Kidney (tissue), 22 donors: ENCODE measurements at places on chromosomes 4 and X. TPM values are rescaled to one million over a fixed set of nuclear protein-coding genes. Genes with fewer than 3 reads are reported as not detected.

The NPY1R gene
- 32.9 TPM for total RNA-seq

- DNase-seq = no peak
- H3K27me3 ChIP-seq = no peaks in the 10 kb centered on the region
- no peak overlapping the region for H3K4me3 ChIP-seq
Observed at GRCh38 chrX:22445880-22446279, 173.2 kb downstream of the CBLL2 start.

The TSPAN7 gene
- 44.9 TPM for total RNA-seq

GRCh38 chr4:7511525-7511924 is 76.8 kb upstream of the PSAPL1 start:
- H3K27ac ChIP-seq = no peak overlapping the region
- no peaks in the 10 kb centered on the region for H3K4me1 ChIP-seq
- no peak overlapping the region for H3K4me3 ChIP-seq
- no peaks in the 10 kb centered on the region for H3K36me3 ChIP-seq
- DNase-seq = no peak

DNA sequence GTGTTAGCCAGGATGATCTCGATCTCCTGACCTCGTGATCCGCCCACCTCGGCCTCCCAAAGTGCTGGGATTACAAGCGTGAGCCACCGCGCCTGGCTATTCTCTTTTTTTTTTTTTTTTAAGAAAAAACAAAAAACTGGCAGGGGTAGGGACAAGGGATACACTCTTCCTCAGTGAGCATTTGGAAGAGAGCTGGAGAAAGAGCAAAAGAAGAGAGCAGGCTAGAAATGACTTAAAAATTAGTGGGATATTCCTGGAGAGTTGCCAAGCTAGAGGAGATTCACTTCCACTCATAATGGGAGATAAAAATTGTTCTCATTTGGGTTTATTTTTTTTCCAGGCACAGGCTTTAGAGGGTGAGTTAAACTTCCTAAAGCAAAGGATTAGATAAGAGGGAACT is 140.0 kb upstream of the SCML1 start:
- no peak for DNase-seq
- no peak overlapping the region for H3K4me3 ChIP-seq
- H3K27me3 ChIP-seq = peaks cover 6% of the 10 kb centered on the region
- peak overlapping the region; percentile 73 for H3K27ac ChIP-seq

DNA sequence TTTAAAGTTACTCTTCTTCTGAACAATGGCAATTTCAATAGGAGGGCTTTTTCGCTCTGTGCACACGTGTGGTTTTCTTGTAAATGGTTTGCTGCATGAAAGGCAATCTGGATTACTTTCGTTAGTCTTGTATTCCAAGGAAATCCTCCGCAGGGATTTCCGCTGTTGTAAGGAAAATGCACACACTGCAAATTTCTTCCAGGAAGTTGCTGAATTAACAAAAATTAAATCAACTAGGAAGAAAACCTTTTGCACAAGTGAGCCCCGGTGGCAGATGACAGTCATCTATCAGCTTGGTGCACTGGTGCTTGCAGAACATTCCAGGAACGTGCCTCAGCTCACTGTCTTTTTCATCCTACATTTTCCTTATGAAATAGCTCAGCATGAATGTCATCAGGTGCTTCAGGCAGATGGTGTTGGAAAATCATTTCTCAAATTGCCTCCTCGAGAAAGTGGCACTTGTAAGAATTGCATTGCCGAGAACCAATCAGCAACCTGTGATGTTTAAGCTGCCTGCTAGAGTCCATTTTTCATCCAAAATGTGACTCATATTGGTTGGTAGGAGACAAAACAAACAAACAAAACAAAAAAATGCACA is 272.4 kb upstream of the VCX start:
- H3K27me3 ChIP-seq = no peaks in the 10 kb centered on the region
- no peaks in the 10 kb centered on the region for H3K36me3 ChIP-seq
- no peak for DNase-seq
- no peak overlapping the region for H3K4me3 ChIP-seq
- H3K4me1 ChIP-seq = no peaks in the 10 kb centered on the region

DNA sequence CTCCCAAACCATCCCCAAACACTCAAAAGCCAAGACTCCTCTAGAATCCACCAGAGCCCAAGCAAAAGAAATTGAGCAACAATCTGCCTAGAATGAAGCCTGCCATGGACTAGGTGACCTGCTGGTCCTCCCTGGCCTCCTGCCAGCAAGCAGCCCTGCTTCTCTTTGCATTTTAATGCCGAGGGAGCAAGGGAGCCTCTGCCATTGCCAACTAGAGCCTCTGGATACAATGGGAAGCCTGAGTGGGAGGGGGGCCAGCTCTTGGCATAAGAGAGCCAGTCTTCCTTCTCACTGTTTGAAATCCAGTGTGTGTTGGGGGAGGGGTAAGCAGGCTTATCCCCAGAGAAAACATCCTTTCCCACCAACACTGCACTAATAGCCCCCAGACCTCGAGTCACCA is 1.5 kb upstream of the GDPD2 start:
- no peaks in the 10 kb centered on the region for H3K36me3 ChIP-seq
- DNase-seq = no peak
- no peaks in the 10 kb centered on the region for H3K4me1 ChIP-seq
- no peak overlapping the region for H3K4me3 ChIP-seq
- no peak overlapping the region for H3K27ac ChIP-seq
- H3K27me3 ChIP-seq = peaks cover 2% of the 10 kb centered on the region

- no peak for DNase-seq
- no peak overlapping the region for H3K4me3 ChIP-seq
- H3K4me1 ChIP-seq = no peaks in the 10 kb centered on the region
- no peaks in the 10 kb centered on the region for H3K27me3 ChIP-seq
- no peak overlapping the region for H3K27ac ChIP-seq
Observed at GRCh38 chr4:29326004-29326403, 1394.2 kb upstream of the PCDH7 start.

DNA sequence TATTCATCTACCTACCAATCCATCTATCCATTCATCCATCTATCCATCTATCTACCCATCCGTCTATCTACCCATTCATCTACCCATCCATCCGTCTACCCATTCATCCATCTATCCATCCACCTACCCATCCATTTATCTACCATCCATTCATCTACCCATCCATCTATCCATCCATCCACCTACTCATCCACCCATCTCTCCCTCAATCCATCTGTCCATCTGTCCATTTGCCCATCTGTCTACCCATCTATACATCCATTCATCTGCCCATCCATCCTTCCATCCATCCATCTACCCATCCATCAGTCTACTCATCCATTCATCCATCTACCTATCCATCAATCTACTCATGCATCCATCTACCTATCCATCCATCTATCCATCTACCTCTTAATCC is 126.8 kb upstream of the PSAPL1 start:
- no peak overlapping the region for H3K27ac ChIP-seq
- no peak overlapping the region for H3K4me3 ChIP-seq
- no peaks in the 10 kb centered on the region for H3K36me3 ChIP-seq

- H3K36me3 ChIP-seq = no peaks in the 10 kb centered on the region
- no peak overlapping the region for H3K27ac ChIP-seq
- H3K27me3 ChIP-seq = peaks cover 2% of the 10 kb centered on the region
- H3K4me3 ChIP-seq = no peak overlapping the region
Observed at GRCh38 chrX:97743014-97743413, 859.3 kb downstream of the RPA4 start.

GRCh38 chr4:76373919-76374552 is 46.9 kb downstream of the CCDC158 start:
- DNase-seq = no peak
- H3K27ac ChIP-seq = no peak overlapping the region
- H3K4me3 ChIP-seq = no peak overlapping the region
- no peaks in the 10 kb centered on the region for H3K27me3 ChIP-seq
- H3K4me1 ChIP-seq = no peaks in the 10 kb centered on the region
- H3K36me3 ChIP-seq = no peaks in the 10 kb centered on the region

The WNK3 gene
- 5.6 TPM for total RNA-seq

The WDR17 gene
- total RNA-seq = 6.4 TPM

The MGAT4D gene
- not detected for total RNA-seq

The SCLT1 gene
- total RNA-seq = 16.0 TPM

- H3K4me1 ChIP-seq = no peaks in the 10 kb centered on the region
- no peaks in the 10 kb centered on the region for H3K27me3 ChIP-seq
- H3K27ac ChIP-seq = no peak overlapping the region
- DNase-seq = no peak
Observed at GRCh38 chr4:157992948-157993839, 179.6 kb downstream of the GASK1B start.

The PAGE2B gene
- total RNA-seq = not detected

GRCh38 chr4:124947622-124948265 is 235.2 kb upstream of the ANKRD50 start:
- DNase-seq = no peak
- no peak overlapping the region for H3K27ac ChIP-seq
- H3K36me3 ChIP-seq = no peaks in the 10 kb centered on the region
- H3K27me3 ChIP-seq = no peaks in the 10 kb centered on the region
- H3K4me1 ChIP-seq = no peaks in the 10 kb centered on the region

GRCh38 chr4:134518574-134519217 is 317.1 kb upstream of the PABPC4L start:
- H3K27ac ChIP-seq = no peak overlapping the region
- no peaks in the 10 kb centered on the region for H3K27me3 ChIP-seq
- DNase-seq = peak; percentile 7
- H3K4me1 ChIP-seq = no peaks in the 10 kb centered on the region

- DNase-seq = peak; percentile 78
- no peak overlapping the region for H3K4me3 ChIP-seq
- H3K27ac ChIP-seq = no peak overlapping the region
- no peaks in the 10 kb centered on the region for H3K36me3 ChIP-seq
- no peaks in the 10 kb centered on the region for H3K4me1 ChIP-seq
- no peaks in the 10 kb centered on the region for H3K27me3 ChIP-seq
Observed at GRCh38 chr4:1767061-1767769, 25.9 kb upstream of the FGFR3 start.

DNA sequence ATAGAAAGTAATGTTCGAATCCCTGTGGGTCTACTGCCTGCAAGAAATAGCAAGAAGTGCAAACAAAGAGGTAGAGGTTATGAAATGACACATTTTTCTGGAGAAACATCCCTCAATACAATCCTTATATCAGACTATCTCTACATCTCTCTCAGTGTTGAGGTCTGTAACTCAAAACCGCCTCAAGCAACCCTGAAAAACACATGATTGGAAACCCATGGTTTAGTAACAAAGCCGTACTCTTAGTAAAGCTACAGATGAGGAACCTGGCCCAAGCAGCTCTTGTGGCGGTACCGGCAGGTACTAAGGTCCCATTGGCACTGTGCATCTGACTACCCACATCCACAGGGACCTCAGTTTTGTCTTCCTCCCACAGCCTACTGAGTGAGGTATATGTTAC is 53.9 kb downstream of the IRF2 start:
- no peaks in the 10 kb centered on the region for H3K27me3 ChIP-seq
- H3K4me3 ChIP-seq = no peak overlapping the region
- no peaks in the 10 kb centered on the region for H3K4me1 ChIP-seq
- peaks cover under 1% of the 10 kb centered on the region for H3K36me3 ChIP-seq

The TCEAL6 gene
- total RNA-seq = not detected

The TLR3 gene
- 22.7 TPM for total RNA-seq

The TMEM154 gene
- 11.0 TPM for total RNA-seq

The ZFP42 gene
- not detected for total RNA-seq
